ENCODE measurements at places on chromosomes 4 and X.

GRCh38 chr4:76072760-76073159 lies 1.7 kb upstream of the ART3 start:
- DNase-seq = no peak

DNA sequence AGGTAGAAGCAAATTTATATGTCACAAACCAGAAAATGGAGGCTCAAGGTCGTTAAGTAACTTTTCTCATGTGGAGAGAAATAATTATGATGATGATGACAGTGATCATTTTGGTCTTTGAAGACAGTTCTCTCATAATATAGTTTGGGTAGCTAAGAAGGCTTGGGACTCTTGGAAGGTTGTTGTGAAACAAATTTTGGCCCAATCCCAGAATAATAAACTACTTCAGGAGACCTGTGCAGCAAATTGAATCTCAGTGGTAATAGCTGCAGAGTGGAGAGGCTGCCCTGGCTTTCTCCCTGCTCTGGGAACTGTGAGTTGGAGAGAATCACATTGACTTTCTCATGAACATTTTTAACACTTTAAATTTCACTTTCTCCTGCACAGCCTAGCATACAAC lies 217.2 kb upstream of the BOD1L1 start:
- no peak for DNase-seq

DNA sequence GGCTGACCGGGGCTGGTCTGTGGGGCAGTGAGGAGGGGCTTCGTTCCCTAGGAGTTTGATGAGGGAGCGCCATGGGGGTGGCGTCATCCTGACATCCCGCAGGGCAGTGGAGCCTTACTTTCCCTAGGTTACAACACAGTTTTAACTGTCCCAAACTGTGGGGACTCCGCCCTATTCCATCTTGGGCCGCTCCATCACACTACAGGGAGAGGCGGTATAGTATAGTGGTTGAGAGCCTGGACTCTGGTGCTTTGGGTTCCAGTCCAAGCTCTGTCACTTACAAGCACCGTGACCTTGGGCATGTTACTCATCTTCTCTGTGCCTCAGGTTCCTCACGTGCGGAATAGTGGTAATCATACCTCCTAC lies 44.2 kb downstream of the ZNF185 start:
- DNase-seq = no peak

- no peak for DNase-seq
Observed at GRCh38 chr4:95674521-95674981, 125.8 kb upstream of the UNC5C start.

DNA sequence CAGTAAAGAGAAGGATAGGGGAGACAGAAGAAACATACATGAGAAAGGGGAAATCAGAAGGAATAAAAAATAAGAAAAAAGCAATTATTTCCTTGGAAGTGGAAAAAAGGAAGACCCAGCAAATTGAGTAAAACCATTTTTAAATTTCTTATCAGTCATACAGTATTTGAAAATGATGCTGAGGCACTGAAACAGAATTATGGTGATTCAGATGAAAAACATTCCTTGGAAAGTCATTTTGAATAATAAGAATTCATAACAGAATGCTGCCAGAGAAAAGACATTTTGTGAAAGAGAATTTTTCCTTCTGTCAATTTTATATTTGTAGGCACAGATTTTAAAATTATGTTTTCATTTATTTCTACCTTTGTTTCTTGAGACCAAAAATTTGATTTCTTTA lies 895.5 kb upstream of the EPHA5 start:
- no peak for DNase-seq

- peak; percentile 53 for DNase-seq
Observed at GRCh38 chrX:104565791-104566680, at the start of gene IL1RAPL2. IL1RAPL2 (plus strand) TSS chrX:104566199.

DNA sequence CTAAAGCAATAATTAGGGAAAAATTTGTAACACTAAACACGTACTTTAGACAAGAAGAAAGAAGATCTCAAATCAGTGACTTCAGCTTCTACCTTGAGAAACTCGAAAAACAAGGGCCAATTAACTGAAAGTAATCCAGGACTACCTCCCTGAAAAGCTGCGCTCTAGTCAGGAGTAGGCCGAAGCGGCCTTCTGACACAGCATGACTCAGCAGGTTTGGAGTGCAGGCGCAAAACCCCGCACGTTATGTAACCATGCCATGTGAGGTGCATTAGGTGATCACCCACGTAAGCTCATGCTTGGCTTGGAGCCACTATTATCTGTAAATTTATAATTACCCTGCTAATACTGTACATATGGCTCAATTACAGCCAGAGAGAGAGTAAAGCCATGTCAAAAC lies 52.8 kb upstream of the CCDC149 start:
- DNase-seq = no peak

- DNase-seq = no peak
Observed at GRCh38 chr4:105679186-105679585, 29.3 kb downstream of the INTS12 start.

DNA sequence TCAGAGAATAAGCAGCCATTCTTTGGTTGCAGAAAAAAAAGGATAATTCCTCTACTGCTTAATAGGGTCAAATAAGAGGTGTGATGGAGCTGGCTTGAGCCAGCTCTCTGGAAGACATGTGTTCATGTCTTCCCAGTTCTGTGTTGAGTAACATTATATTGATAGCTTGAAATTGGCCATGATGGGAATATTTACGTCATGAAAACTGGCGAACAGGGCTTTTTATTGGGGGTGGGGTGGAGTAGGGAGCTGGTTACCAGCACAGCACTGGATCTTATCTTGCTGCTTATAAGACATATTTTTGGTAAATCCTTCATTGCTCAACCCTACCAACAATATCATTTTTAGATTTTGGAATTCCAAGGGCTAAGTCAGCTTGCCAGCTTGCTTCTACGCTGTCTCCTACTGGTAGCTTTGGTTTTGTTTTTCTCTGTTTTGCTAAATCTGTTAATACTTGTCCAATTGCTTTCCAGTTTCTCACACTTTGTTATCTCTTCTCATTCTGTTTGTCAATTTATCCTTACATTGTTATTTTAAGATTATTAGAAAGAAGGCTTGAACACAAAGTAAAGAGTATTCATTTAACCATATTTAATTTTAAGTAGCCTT lies 25.3 kb upstream of the GBA3 start:
- DNase-seq = no peak

DNA sequence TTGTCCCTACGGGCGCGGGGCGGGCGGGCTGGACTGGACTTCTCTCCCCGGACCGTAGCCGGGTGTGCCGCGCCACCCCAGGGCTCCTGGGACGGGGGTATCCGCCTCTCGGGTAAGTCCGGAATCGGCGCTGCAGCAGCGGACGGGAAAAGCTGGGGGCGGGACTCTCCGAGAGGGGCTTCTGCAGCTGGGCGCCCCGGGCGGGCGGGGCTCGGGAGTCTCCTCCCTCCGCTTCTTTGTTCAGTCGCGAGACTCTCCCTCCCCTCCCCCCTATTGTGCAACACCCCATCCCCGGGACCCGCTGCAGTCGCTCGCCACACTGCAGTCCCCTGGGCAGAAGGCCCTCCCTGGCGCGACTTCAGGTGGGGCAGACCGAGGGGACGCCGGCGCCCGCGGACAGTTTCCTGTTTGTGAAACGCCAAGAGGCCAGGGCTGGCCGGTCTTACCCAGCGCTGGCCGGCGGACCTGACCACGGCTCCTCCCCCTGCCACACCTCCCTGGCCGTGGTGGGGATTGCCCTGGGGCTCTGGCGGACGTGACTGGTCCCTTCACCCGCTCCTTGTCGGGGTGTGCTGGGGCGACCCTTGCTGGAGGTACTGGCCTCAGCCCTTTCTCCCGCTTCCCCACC lies 966 bp downstream of the CCNG2 start:
- DNase-seq = peak; percentile 82

DNA sequence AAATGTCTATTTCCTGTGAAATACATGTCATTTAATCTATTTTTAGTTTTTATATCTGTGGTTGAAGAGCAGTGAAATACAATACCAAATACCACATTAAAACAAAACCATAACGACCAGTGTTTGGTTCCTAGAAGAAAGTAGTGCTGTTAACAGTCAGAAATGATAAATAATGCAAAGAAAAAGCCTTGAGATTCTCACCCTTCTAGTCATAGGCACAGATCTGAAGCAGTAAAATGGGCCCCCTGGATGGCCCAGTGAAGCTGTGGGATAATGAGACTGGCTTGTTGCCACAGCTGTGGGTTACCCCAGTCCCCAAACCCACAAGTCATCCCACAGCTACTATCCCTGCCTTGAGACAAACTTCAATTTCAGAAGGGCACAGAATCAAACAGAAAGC lies 137.3 kb upstream of the RPL34 start:
- no peak for DNase-seq

DNA sequence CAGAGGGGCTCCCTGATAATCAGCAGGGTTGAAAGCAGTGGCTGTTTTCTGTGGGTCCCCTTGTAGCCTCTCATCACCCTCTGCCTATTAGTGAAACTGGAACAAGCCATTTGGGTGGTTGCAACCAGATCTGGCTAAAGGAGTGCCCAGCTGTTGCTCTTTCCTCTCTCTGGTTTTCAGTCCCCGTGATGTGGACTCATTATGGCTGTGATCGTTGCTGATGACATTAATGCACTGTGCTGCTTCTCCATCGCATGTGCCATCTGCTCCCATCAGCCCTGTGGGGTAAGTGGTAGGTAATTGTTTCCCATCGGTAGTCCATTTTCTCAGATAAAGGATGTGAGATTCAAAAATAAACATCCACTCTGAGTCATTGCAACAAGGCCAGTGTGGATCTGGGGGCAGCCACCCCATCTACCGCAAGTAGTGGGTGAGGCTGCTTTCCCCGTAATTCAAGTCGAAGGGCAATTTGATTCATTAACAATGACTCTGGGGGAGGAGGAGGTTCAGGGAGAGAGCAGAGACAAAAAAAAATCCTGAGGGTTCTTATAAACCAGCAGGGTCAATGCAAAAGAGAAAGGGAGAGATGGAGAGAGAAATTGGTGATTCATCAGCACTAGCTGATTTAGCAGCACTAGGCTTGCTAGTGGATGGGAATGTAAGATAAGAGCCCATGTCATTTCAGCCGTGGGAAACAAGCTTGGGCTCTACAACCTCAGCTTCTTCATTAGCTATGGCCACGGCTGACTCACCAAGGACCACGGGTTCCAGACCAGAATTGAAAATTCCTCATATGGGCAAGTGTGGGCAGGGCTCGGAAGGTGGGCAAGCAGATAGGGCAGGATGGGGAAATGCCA lies 357.8 kb downstream of the MID1IP1 start:
- no peak for DNase-seq

DNA sequence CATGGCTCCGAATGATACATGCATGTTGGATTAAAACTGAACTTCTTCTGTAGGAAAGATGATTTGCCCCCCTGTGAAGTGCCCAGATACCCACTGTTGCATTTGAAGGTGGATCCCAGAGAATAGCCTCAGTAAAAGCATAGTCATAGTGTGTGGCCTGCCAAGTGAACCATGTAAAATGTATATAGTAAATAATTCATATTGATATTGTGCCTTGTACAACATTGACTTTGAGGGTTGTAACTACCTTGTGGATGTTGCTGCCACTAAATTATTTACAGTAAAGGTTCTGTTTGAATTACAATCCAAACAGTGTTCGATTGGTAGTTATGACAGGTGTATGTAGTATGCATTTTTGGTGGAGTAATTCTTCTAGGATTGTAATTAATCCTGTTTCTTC lies 19.2 kb downstream of the TMEM131L start:
- no peak for DNase-seq

DNA sequence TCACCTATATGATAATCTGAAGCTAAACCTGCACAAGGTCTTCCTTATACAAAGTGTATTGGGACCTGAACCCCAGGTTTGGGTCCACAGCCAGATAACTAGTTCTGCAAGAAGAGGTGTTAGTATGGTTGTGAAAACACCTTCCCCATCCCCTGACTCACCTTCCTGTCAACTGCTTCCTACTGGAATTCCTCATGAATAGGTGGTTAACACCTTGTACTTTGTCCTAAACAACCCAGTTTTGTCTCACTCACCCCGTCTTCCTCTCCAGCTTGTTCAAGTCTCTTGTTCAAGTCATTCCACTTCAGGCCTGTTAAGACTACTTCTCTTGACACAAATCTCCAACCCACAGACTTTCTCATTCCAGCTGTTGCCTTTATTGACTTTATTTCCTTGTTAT lies 45.5 kb downstream of the CCNG2 start:
- no peak for DNase-seq

GRCh38 chr4:143625632-143626031 lies 74.8 kb downstream of the FREM3 start:
- DNase-seq = no peak

- no peak for DNase-seq
Observed at GRCh38 chr4:137425281-137425680, 107.0 kb downstream of the PCDH18 start.

DNA sequence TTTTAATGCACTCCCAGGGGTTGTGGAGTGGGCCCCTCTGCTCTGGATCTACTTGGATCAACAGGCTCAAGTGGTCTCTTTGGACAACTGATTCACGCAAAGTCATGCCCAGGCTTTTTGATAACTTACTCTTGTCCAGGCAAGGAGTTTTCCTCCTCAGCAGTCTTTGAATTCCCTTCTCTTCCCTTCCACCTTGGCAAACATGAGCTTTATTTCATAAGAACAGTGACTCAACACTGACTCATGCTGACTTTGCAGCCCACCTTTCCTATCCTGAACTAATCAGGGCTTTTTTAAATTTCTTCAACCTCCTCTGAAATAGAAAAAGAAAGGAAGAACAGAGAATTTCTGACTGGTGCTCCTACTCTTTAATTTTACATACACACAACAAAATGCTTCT lies 132.1 kb upstream of the LDB2 start:
- DNase-seq = no peak

- DNase-seq = no peak
Observed at GRCh38 chr4:95021099-95021498, 263.3 kb downstream of the BMPR1B start.

DNA sequence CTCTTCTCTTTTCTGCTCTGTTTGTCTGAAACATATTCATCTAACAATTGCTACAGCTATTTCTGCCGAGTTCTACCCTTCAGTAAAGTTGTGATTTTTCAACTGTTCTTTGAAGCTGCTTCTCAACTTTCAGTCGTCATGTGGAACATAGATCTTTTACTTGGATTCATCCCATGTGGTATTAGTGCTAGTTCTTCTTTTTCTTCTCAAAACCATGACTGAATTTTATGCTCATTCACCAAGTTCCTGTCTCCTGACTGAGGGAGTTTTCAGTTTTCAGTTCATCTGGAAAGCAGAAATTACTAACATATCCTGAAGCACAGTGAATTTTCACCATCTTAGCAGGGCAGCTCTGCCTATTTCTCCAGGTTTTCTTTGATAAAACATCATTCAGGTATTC lies 12.1 kb downstream of the ACSL4 start:
- no peak for DNase-seq

DNA sequence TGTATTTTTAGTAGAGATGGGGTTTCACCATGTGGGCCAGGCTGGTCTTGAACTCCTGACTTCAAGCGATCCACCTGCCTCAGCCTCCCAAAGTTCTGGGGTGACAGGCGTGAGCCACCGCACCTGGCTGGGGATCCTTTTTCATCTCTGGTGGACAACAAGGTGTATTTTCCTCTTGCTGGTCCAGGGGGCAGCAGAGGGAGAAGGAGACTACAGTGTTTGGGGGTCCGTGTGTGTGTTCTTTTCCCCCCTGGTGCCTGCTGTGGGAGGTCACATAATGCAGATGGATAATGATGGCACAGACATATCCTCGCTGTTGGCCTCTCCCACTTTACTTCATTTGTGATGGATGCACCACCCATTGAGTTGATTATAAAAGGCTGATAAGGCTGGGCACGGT lies 39.0 kb upstream of the CD99 start:
- no peak for DNase-seq

GRCh38 chr4:109184491-109184961 lies 117.9 kb downstream of the COL25A1 start:
- peak; percentile 20 for DNase-seq
